ENCODE measurements at places on chromosomes 1 and 21.

DNA sequence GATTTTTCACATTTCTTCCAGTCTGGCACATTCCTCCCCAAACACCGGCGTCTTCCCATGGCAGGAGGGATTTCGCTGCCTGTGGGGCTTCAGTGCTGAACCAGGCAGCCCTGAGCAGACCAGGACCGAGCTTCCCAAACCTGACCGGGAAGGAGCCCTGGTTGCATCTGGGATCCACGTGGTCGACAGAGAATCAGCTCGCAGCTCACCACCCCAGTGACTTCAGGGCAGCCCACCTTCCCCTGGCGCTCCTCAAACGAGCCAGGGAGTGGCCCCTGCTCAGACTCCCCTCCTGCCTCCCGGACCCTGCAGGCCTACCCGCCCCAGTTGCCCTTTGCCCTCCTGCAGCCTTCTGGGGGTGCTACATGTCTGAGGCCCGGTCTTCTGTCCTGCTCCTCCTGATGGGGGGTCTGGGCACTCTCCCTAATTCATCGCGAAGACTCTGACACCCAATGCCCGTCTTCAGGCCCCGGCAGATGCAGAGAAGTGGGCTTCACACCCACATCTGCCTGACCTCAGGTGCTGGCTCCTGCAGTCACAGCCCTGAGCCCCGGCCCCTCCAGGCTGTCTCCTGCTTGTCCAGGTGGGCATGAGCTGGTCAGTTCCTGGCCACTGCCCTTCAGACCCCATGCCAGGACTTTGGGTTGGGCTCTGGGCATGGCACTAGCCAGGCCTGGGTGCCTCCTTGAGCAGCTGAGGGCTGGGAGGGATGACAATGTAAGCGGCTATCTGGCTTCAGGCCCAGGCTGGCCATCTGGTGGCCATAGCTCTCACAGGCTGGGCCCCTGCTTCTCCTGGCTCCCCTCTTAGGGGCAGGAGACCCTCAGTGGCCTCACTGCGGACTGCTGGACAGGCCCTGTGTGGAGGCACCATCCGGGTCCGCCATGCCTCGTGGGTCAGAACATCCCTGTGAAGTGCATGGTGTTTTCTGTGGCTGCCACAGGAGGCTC lies 26.1 kb upstream of the PRSS38 start:
- H3K27me3 ChIP-seq: no peaks in the 10 kb centered on the region
- DNase-seq: no peak
- H3K4me3 ChIP-seq: peak overlapping the region; percentile 38

- peak overlapping the region; percentile 99 for H3K4me3 ChIP-seq
- no peaks in the 10 kb centered on the region for H3K27me3 ChIP-seq
- peak; percentile 68 for DNase-seq
- H3K27ac ChIP-seq: peak overlapping the region; percentile 87
Measured at GRCh38 chr21:15063814-15064575, 805 bp downstream of the NRIP1 start.

GRCh38 chr1:61085983-61086644 lies 3.8 kb downstream of the NFIA start:
- H3K4me3 ChIP-seq: peak overlapping the region; percentile 7
- no peak for DNase-seq
- H3K27ac ChIP-seq: peak overlapping the region; percentile 85
- peaks cover 22% of the 10 kb centered on the region for H3K36me3 ChIP-seq
- peaks cover 51% of the 10 kb centered on the region for H3K4me1 ChIP-seq
- H3K27me3 ChIP-seq: no peaks in the 10 kb centered on the region

GRCh38 chr1:25338188-25338981 lies at the start of gene TMEM50A:
TMEM50A (plus strand) TSS chr1:25338334; CDS start chr1:25340487, 2,153 bp downstream.
- peaks cover 17% of the 10 kb centered on the region for H3K4me1 ChIP-seq
- DNase-seq: peak; percentile 85
- H3K27me3 ChIP-seq: no peaks in the 10 kb centered on the region
- peaks cover 31% of the 10 kb centered on the region for H3K36me3 ChIP-seq
- peak within 1 kb of the TSS; percentile 92 for H3K27ac ChIP-seq
- H3K4me3 ChIP-seq: peak within 1 kb of the TSS; percentile 90

DNA sequence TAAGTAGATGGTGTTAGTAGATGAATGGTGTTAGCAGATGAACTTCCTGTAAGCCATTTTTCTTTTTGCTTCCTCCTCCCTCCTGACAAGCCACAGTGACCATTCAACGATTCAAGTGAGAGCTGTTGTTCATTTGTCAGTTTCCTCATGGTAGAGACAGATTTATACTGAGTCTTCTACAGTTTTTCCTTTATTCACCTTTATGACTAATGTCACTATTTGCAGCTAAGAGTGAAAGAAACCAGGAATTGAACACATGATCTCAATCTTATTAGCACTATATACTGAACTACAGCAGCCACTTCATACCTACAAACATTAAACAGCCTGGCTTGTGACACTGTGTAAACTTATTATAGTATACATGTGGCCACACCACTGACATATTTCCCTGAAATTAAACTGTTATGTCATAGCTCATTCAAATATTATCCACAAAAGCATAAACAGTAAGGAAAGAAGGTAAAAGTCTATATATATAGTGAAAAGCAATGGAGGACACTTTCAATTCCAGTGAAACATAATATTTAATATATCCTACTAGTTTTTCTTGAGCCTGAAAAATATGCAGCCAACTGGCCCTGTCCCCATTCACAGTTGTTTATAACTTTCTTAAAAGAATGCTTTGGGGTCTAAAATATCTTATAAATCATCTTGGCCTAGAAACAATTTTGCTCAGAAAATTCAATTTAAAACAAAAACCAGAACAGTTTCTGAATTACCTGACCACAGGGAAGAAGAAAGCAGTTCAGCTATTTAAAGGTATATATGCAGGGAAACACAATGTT lies 566.9 kb upstream of the ZRANB2 start:
- H3K4me3 ChIP-seq: no peak overlapping the region
- no peak for DNase-seq
- H3K27ac ChIP-seq: no peak overlapping the region
- no peaks in the 10 kb centered on the region for H3K4me1 ChIP-seq
- no peaks in the 10 kb centered on the region for H3K36me3 ChIP-seq

DNA sequence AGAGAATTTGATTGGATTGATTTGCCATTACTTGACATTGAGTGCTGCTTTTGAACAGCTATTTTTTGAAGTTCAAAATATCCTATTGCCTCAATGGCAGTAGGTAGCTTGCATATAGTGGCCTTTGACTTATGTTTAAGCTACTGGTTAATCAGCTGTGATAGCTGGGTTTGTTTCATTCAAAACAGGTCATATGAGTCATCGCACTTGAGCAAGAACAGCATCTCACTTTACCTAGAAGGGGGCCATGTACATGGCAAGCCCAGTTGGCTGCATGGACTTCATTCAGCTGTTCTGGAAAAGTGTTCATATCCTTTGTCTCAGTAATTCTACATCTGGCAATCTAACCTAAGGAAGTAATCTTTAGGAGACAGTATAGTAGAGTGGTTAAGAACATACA lies 29.0 kb upstream of the ARID1A start:
- H3K27me3 ChIP-seq: no peaks in the 10 kb centered on the region
- no peaks in the 10 kb centered on the region for H3K4me1 ChIP-seq
- H3K4me3 ChIP-seq: no peak overlapping the region

DNA sequence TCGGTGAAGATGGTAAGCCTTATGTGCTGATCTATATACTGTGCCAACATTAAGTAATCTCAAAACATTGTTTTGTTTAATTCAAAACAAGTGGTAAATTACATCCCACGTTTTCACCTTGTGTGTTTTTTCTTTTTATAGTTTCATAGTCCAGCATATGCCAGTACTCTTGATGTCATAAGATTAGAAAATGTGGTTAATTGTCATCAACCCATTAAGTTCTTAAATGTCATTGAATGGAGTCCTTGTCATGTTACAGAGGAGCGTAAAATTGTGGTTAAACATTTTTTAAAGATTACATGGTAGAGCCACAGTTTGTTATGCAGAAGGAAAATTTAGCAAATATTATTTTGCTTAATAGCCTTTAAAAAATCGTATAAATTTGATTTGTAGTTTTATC lies 93.1 kb downstream of the FNBP1L start:
- H3K27ac ChIP-seq: no peak overlapping the region
- H3K36me3 ChIP-seq: peaks cover 60% of the 10 kb centered on the region
- no peaks in the 10 kb centered on the region for H3K27me3 ChIP-seq
- DNase-seq: no peak
- H3K4me1 ChIP-seq: no peaks in the 10 kb centered on the region

DNA sequence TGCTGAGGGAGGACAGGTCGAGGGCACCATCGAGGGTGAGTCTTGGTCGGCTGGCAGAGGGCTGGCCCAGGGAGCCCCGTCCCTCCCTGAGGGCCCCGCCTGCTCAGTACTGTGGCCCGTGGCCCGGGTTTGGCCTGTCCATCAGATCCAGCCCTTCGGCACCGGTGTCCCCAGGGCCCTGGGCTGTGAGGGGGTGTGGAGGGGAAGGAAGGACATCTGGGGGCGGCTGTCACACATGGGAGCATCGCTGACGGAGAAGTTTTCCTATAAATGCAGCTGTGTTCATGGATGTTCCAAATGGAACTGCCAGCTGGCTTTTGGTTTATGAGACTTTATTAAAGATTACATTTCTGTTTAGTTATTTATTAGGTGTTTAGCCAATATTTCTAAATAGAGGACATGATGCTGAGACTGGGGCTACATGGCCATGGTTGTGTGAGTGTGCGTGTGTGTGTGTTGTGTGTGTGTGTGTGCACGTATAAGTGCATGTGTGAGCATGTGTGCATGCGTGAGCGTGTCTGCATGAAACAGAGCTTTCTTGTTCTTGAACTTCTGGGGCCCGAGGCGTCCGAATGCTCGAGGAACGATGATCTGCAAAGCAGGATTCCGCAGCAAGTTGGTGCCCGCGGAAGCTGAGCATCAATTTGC lies 54.3 kb downstream of the SLX9 start:
- H3K4me1 ChIP-seq: no peaks in the 10 kb centered on the region
- no peaks in the 10 kb centered on the region for H3K36me3 ChIP-seq
- no peaks in the 10 kb centered on the region for H3K27me3 ChIP-seq
- DNase-seq: no peak
- H3K4me3 ChIP-seq: no peak overlapping the region

GRCh38 chr1:14800500-14801076 lies 202.1 kb downstream of the KAZN start:
- H3K27me3 ChIP-seq: no peaks in the 10 kb centered on the region
- H3K27ac ChIP-seq: no peak overlapping the region
- no peaks in the 10 kb centered on the region for H3K36me3 ChIP-seq
- no peak for DNase-seq
- H3K4me3 ChIP-seq: no peak overlapping the region

GRCh38 chr1:236027104-236027503 lies 37.8 kb downstream of the NID1 start:
- H3K36me3 ChIP-seq: peaks cover 23% of the 10 kb centered on the region
- no peaks in the 10 kb centered on the region for H3K27me3 ChIP-seq
- no peaks in the 10 kb centered on the region for H3K4me1 ChIP-seq
- no peak for DNase-seq
- no peak overlapping the region for H3K4me3 ChIP-seq
- no peak overlapping the region for H3K27ac ChIP-seq

GRCh38 chr21:37266515-37267221 lies 466 bp downstream of the VPS26C start:
- peaks cover 13% of the 10 kb centered on the region for H3K36me3 ChIP-seq
- DNase-seq: peak; percentile 79
- no peaks in the 10 kb centered on the region for H3K27me3 ChIP-seq
- peak overlapping the region; percentile 45 for H3K4me3 ChIP-seq

DNA sequence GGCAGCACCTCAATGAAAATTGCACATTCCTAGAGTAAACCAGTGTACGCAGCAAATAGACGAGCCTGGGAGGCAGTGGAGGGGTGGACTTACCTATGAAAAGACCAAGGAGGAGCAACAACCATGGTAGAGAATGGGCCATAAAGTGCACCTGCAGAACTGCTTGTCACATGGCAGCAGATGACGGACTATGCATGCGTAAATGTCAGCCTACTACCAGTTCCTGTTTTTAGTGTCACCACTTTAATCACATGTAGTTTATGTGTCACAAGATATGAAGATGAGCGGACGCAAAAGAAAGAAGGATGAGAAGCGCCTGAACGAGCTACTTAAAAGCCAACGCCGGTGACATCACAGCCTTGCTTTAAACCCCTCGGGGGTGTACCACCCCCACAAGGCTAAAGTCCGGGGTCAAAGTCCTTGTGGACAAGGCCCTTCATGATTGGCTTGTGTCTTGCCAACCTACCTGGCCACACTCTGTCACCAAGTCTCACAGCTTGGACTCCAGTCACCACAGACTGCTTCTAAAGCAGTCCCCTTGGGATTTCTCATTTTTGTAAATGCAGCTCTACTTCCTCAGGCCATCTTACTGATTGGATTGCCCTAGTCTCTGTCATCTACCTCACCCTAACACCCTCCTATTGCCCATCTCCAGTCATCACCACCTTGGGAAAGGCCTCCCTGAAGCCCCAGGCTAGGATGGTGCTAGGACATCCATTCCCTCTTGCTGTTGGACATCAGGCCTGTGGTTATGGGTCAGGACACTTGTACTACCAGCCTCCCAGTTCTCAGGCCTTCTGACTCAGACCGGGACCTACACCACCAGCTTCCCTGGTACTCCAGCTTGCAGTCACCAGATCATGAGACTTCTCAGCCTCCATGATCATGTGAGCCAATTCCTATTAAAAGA lies 6.0 kb upstream of the LY9 start:
- no peaks in the 10 kb centered on the region for H3K4me1 ChIP-seq
- H3K27me3 ChIP-seq: no peaks in the 10 kb centered on the region
- H3K4me3 ChIP-seq: no peak overlapping the region
- no peaks in the 10 kb centered on the region for H3K36me3 ChIP-seq

- no peak overlapping the region for H3K4me3 ChIP-seq
- no peaks in the 10 kb centered on the region for H3K4me1 ChIP-seq
- peaks cover 5% of the 10 kb centered on the region for H3K36me3 ChIP-seq
- H3K27ac ChIP-seq: no peak overlapping the region
- DNase-seq: no peak
Measured at GRCh38 chr1:171802207-171802606, 20.7 kb downstream of the METTL13 start.

- no peaks in the 10 kb centered on the region for H3K4me1 ChIP-seq
- H3K27ac ChIP-seq: no peak overlapping the region
- no peak overlapping the region for H3K4me3 ChIP-seq
- peaks cover 91% of the 10 kb centered on the region for H3K36me3 ChIP-seq
- no peak for DNase-seq
Measured at GRCh38 chr1:52416811-52417210, 12.4 kb downstream of the PRPF38A start.

- no peak overlapping the region for H3K4me3 ChIP-seq
- H3K27ac ChIP-seq: no peak overlapping the region
- H3K4me1 ChIP-seq: no peaks in the 10 kb centered on the region
- H3K36me3 ChIP-seq: no peaks in the 10 kb centered on the region
- no peaks in the 10 kb centered on the region for H3K27me3 ChIP-seq
Measured at GRCh38 chr1:237732657-237733056, 158.1 kb downstream of the ZP4 start.

GRCh38 chr1:4309676-4310320 lies 344.6 kb upstream of the AJAP1 start:
- no peaks in the 10 kb centered on the region for H3K4me1 ChIP-seq
- H3K27ac ChIP-seq: no peak overlapping the region
- H3K36me3 ChIP-seq: no peaks in the 10 kb centered on the region

GRCh38 chr1:239363930-239364329 lies 22.4 kb upstream of the CHRM3 start:
- peaks cover 7% of the 10 kb centered on the region for H3K4me1 ChIP-seq
- no peak overlapping the region for H3K27ac ChIP-seq
- H3K4me3 ChIP-seq: no peak overlapping the region
- no peaks in the 10 kb centered on the region for H3K36me3 ChIP-seq

- H3K36me3 ChIP-seq: no peaks in the 10 kb centered on the region
- no peaks in the 10 kb centered on the region for H3K4me1 ChIP-seq
- H3K27ac ChIP-seq: no peak overlapping the region
- no peak overlapping the region for H3K4me3 ChIP-seq
- no peak for DNase-seq
Measured at GRCh38 chr1:162706606-162707005, 74.3 kb downstream of the DDR2 start.

GRCh38 chr1:98737835-98738234 lies 76.3 kb downstream of the SNX7 start:
- H3K27ac ChIP-seq: no peak overlapping the region
- H3K36me3 ChIP-seq: peaks cover 6% of the 10 kb centered on the region
- H3K27me3 ChIP-seq: no peaks in the 10 kb centered on the region
- DNase-seq: no peak
- H3K4me1 ChIP-seq: peaks cover 20% of the 10 kb centered on the region
